ENCODE measurements at places on chromosomes 4 and X.

- DNase-seq: no peak
These were observed 42.1 kb downstream of the SLC2A9 start for GRCh38 chr4:9979101-9979701.

- DNase-seq: no peak
These were observed 54.2 kb upstream of the GRPEL1 start for GRCh38 chr4:7121866-7122653.

GRCh38 chr4:48139691-48140090 is 5.6 kb upstream of the TXK start:
- peak; percentile 79 for DNase-seq

DNA sequence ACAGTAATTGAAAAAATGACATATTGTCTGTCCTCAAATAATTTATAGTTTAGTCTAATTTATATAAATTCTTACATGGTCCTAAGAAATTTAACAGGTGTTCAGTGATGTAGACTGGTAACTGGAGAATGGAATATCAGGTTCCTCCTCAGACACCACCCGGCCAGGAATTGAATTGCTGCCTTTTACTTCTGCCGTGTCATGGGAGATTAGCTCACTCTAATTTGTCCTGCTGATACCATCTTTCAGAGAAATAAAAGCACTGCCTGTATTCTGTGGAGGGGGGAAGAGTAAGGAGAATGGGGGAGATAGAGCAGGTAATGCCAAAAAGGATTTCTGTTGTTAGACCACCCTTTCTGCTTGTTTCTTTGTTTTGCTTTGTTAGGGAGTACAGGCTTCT is 125.2 kb upstream of the KLHL4 start:
- DNase-seq: no peak

GRCh38 chr4:19241895-19242294 is 1009.8 kb upstream of the SLIT2 start:
- DNase-seq: no peak

DNA sequence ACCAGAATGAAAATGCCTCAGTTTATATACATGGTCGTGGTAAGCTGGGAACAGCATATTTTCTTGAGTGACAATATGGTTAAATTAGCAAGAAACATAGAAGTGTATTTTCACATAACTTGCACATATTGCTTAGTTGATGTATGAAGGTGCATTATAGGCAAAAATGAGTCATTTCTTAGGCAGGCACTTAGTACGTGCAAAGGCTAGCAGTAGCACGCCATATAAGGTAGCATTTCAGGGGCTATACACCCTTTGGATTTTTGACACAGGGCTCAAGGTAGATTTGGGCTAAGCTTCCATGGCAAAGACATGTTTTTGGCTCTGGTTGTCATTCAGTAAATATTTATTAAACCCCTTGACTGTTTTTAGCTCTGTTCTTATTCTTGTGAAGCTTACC is 33.1 kb downstream of the PCDH7 start:
- DNase-seq: peak; percentile 41

DNA sequence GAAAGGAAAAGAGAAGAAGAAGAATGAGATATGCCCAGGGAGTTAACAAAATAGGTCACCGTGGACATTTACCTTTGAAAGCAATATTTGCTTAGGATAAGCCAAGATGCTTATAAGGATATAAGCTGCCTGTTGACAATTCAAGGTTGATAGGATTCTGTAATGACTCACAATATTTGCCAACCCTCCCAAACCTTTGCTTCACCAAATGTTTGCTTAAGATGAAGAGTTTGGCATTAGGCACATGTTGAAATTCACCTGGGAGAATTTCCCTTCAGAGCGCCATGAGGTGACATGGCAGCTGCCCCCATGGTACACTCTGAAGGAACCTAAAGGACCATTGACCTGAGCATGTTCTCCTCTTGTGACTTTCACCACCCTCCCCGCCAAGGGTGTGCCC is 4.6 kb downstream of the PALLD start:
- no peak for DNase-seq

DNA sequence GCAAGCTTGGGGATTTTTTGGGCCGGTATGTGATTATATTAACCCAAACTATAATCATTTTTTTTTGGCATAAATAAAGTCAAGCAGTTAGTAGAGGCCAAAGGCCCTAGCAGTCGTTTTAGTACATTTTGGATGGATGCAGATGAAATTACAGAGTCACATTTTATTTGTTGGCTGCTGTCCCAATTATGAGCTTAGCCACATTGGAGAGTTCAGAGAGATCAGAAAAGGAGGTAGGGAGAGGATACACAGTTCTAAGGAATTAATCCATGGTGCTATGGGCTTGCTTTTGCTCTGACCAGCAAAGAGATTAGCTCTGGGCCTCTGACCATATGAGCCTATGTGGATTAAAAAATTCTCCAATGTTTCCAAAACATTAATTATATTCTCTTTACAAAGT is 395.1 kb downstream of the RAPGEF2 start:
- DNase-seq: no peak

DNA sequence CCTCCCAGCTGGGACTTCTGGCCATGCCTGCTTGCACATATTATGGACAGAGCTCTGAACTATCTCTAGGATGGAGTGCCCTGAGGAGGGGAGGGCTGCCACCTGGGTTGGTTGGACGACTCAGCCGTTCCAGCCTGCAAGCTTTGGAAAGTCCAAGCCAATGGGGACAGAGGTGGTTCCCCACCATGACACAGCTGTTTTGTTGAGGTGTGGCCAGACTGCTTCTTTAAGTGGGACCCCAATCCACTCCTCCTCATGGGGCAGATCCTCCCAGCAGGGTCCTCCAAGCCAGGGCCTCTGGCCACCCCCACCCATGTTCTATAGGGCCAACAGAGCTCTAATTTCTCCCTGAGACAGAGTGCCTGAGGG is 22.7 kb downstream of the F8A3 start:
- DNase-seq: no peak

GRCh38 chr4:83208371-83209365 is 75.9 kb downstream of the COQ2 start:
- peak; percentile 32 for DNase-seq

DNA sequence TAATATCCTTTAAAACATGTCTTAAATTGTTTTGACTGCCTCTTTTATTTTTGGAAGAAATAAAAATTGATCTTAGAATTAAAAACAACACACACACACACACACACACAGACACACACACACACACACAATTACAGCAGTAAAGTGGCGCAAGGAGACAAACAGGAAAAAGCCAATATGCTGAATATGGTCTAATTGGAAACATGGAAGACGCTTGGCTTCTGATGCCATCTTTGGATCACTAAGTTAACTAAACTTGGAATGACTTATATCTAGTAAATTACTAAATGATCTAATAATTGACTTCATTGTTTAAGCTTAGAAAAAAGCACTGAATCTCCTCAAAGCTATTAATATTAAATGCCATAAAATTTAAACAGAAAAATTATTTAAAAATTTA is 1093.4 kb downstream of the ADGRL3 start:
- no peak for DNase-seq

DNA sequence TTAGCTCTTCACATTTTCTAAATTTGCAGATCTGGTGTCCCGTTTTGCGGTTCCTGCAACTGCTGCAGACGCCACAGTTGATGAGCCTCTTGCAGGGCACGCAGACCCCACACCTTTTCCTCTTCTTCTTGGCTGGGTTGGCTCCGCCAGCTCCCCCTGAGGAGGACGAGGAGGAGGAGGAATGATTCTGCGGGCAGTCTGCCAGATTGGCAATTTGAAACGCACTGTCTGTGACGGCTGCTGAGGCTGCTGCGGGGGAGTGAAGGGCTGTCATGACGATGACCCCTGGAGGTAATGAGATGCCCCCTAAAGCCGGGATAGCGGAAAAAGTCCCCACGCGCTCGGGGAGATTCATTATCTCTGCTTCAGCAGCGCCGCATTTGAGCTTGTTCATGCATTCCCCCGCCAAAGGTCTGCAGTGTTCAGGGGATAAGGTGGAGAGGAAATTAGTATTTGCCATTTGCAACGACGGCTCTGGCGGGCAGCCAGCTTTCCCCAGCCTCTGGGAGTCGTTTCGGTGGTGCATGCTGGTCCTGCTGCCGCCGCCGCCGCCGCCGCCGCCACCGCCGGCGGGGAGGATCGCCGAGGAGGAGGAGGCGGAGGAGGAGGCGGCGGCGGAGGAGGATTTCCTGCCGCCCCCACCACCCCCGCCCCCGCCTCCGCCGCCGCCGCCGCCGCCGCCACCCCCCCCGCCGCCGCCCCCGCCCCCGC is 3.8 kb downstream of the CXXC4 start:
- DNase-seq: peak; percentile 47

DNA sequence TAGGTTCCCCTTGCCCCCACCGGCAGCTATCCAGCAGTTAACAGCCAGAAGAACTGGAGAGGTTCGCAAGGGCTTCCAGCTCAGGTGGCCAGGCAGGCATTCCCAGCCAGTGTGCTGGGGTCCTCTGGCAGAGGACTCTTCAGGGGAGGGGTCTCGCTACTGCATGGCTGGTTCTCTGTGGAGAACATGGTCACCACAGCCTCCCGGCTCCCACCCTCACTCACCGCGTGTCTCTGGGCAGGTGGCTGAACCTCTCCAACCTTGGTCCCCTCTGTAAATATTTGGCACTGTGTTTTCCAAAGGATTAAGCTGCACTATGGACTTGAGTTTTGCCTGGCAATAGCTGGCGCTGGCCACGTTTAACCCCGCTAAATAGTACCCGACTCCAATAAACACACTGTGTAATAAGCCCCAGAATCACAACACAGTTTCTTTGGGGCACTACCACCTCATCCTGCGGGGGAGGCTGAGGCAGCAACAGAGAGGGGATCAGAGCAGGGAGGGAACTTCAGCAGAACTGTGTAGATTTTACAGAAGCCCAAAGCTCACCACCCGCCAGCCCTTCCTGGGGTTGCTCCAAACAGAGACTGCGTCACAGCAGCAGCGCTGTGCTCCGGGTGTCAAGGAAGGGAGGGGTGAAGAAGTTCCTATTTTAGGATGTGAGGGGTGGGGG is 15.2 kb downstream of the BCOR start:
- no peak for DNase-seq

GRCh38 chrX:21955403-21956189 is 15.1 kb downstream of the SMS start:
- no peak for DNase-seq

GRCh38 chr4:146135941-146136340 is 39.6 kb upstream of the LSM6 start:
- no peak for DNase-seq

DNA sequence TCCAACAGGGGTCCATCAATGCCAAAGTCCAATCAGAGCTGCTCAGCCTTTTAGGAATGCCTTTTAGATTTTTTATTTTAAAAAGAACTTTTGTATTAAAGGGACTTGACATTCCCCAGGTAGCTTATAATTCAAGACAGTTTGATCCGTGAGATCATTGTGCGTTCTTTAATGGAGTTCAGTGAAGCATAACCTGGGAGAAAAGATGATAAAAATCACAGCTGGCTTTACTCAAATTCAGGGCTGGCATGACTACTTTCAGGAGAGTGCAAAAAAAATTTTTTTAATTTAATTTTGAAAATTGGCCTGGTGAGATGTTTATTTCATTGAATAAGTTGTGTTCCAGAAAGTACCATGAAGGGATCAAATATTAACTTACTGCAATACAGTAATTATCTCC is 118.2 kb downstream of the VCX2 start:
- no peak for DNase-seq

DNA sequence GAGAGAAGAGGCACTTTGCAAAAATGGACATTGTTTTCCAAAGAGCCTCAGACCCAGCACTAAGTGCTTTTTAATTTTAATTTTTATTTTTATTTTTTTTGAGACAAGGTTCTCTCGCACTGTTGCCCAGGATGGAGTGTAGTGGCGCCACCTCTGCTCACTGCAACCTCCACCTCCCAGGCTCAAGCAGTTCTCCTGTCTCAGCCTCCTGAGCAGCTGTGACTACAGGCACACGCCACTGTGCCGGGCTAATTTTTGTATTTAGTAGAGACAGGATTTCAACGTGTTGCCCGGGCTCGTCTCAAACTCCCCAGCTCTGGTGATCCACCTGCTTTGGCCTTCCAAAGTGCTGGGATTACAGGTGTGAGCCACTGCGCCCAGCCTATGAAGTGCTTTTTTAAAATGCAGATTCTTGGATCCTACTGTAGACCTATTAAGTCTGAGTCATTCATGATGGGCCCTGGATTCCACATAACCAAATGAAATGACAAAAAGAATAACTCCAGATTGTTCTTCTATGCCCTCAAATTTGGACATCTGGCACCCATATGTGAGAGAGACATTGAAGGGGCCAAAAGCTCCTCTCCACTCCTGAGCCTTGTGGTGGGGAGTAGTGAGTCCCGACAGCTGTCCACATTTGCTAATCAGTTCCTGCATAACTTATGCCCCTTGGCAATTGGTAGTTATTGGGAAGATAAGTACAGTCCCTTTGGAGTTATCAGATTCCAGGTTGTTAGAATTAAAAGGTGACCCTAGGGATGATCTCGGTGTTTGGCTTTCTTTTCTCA is 3.6 kb downstream of the NOCT start:
- peak; percentile 60 for DNase-seq

DNA sequence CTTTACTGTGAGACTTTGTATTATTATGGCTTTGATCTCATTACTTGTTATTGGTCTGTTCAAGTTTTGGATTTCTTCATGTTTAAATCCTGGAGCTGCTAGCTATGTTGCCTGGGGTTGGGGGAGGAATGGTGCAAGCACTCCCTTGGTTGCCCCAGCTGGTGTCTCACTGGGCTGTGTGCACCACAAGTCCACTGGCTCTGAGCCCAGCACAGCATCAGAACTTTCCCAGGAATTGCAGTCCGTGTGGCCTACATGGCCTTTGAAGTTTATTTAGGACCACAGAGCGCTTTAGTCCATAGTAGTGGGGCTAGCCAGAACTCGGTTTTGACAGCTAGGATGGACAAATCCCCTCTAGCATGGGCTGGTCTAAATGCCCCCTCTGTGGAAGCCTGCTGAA is 278.8 kb upstream of the RPS6KA3 start:
- DNase-seq: peak; percentile 6

DNA sequence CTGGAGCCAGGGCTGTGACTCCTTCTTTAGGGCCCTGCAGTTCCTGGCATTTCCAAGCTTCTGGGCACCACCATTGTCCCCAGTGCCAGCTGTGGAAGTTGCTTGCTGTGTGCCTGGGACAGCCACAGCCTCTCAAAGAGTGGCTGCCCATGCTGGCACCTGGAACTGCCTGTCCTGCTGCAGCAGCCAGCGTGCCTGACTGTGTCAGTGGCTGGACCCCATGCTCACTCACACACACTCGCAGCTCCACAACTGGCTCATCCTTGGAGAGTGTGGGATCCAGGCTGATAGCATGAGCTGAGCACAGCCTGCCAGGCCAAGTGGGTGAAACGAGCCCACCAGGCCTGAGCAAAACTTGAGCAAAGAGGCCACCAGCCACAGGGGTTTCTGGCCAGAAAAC is 1107.6 kb downstream of the C4orf33 start:
- no peak for DNase-seq

DNA sequence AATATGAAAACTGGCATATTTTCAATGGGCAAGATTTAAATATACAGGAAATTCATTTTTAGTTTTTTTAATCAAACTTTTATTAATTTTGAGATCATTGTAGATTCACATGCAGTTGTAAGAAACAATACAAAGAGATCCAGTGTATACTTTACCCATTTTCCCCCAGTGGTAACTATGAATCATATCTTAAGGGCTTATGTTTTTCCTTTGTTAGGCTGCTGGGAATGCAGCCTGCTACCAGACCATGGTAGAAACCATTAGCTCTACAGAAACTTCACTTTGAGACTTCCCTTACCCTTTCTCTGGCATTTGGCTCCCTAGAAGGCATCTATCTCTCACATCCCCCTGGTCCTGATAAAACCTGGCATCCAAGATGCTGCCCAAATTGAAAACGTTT is 147.6 kb upstream of the EOLA2 start:
- peak; percentile 29 for DNase-seq
